ENCODE measurements at places on chromosomes 7 and 10.

DNA sequence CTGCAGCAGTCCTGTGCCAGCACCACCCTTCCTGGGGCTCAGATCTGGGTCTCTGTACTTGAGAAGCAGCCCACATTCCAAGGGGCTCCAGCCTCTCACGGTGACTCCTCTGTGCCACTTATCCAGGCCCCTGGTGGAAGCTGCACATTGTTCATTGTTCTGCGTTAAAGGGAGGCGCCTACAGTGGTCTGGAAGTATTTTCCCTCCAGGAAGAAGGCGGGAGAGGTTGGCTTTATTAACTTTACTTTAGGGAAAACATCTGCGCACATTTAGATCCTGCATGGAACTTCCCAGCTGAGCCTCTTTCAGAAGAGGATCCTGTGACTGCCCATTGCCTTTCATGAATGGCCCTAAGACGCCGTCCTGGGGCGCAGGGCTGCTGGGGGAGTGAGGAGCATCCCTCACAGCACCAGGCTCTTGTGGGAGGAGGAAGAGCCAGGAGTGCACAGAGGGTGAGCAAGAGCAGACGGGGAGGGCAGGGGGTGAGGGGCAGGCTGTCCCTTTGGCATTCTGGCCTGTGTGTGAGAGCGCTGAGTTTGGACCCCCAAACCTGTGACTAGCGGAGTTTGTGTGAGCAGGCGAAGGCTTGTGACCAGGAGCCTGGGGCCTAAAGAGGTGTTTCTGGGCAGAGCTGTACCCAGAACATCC lies 98.6 kb upstream of the BTBD16 start:
- no peak for DNase-seq

GRCh38 chr10:69846293-69846921 lies 44.7 kb downstream of the COL13A1 start:
- no peak for DNase-seq

DNA sequence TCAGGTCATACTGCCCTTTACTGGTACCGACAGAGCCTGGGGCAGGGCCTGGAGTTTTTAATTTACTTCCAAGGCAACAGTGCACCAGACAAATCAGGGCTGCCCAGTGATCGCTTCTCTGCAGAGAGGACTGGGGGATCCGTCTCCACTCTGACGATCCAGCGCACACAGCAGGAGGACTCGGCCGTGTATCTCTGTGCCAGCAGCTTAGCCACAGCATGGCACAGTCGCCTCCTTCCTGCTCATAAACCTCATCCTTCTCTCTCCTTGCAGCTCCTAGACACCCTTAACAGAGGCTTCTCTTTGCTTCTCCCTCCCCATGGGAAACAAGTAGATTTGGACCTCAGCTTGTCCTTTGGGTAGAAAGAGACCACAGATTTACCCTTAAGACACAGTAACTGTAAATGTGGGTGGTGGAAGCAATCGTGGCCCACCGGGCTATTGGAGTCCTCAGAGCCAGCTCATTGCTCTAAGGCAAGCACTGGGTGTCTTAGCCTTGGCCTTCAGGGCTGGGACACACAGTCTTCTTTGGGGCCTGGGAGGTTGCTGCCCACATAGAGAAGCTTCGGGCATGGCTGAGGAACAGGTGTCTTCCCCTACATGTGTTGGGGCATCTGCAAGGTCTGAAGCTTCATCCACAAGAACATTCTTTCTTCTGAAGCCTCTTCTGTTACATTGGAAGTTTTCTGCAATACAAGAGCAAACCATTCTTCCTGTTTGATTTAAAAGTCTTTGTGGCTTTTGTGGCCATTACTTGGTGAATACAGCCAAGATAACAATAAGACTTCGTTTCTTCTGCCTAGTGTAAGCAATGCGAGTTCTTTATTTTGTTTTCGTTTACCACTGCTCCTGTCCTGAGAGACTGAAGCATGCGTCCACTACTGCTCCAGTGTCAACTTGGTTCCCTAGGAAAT lies 95.5 kb upstream of the PRSS58 start:
- no peak for DNase-seq

GRCh38 chr10:42753126-42753506 lies 29.5 kb upstream of the BMS1 start:
- peak; percentile 28 for DNase-seq

GRCh38 chr7:45919993-45920459 lies 1.0 kb downstream of the IGFBP3 start:
- DNase-seq, result no peak

- no peak for DNase-seq
Measured at GRCh38 chr7:107971613-107972012, 31.3 kb downstream of the LAMB1 start.

DNA sequence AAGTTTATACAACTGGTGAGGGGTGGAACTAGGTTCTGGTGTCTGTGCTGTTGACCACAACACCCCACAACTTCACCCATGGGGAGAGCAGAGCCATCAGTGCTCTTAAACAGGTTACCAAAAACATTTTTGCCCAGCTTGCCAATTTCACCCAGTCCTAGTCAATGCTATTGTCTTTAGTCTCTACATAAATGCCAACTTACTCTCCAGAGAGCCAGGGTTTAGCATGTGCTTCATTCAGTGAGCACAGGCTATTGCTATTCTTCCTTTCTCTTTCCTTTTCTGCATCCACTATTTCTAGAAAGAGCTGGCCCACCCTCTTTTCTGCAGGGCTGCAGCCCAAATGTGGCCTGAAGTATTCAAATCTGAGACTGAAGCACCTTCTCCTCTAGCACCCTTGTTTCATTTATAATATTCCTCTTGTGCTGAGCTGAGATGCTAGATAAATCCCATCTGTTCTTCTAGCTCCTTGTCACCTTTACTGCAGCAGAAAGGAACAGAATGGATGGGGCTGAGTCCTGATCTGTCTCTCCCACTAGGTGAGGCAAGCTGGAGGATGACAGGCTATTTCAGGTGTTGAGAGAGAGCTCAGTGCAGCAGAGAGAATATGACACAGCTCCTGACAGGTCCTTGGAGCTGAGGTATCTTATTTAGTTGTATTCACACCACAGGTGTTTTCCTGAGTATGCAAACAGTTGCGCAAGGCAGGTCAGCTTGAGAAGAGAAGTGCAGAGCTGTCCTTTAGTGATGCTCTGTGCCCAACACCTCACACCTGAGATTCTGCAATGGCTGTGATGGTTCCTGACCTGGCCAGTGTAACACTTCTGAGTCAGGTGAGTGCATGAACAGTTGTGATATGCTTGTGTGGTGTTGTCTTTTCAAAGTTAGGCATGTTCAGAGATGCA lies 819.2 kb downstream of the CCSER2 start:
- DNase-seq, result no peak

DNA sequence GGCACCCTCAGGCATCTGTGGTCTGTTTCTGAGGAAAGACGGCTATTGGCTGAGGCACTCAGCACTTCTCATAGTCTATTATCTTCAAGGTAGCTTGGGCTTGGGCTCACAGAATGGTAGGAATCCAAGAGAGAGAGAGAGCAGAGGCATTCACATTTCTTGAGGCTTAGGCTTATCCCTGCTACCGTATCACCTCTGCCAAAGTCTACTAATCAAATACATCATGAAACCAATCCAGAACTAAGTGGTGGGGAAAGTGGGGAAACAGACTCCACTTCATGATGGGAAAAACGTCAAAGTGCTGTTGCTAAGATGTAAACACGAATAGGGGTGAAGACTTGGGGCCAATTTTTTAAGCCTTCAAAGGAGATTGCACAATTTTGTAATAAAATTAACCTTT lies 271.1 kb upstream of the SEMA3D start:
- DNase-seq, result no peak

- DNase-seq, result no peak
Measured at GRCh38 chr7:21884496-21884895, 61.2 kb downstream of the CDCA7L start.

DNA sequence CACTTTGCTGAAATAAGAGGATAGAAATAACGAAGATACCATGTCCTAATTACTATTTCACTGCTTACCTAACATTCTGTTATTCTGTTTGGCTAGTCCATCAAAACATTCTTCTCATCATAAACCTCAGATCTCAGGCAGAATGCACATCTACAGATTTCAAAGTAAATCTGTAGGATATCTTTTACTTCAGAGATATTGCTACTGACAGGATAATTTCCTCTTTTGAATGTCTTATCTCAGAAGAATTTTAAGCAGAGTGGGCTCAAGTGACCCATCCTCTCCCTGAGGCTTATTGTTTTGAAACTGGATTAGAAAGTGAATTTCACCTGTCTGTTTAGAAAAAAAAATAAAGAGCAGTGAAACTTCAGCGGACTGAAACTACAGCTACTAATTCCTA lies 83.6 kb downstream of the SEMA3C start:
- DNase-seq, result no peak

- DNase-seq, result no peak
Measured at GRCh38 chr10:112421731-112422130, 25.0 kb downstream of the ZDHHC6 start.

DNA sequence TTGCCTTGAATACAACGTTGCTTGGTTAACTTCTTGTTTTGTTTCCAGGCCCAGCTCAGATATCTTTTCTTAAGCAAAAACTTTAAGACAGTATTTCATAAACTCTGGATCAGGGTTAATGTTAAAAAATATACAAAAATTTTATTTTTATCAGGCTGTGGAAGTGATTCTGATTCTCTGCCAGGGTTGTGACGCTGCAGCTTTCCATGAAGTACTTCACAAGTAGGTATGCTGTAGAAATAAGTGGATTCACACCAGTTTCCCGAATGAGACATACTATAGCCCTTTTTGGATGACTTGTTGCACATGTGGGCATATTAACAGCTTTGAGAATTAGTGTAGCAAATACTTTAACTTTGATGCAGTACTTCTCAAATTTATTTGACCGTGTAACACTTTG lies 70.1 kb downstream of the CDK14 start:
- no peak for DNase-seq

DNA sequence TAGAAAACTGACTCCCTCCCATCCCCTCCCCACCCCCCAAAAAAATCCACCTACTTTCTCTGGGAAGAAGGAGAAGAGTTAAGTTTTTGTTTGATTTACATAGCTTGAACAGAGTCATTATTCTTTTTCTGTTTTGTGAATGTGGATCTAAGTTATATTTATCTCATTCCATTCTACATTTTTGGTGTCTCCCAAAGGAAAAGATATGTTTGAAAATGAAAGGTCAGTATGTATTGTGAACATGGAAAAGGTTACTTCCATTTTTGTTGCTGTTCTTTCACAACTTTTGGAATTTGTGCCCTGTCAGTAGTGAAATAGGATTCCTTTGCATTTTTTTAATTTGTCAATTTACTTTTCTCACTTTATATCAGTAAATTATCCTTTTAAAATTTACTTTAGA lies 547.9 kb downstream of the SUGCT start:
- no peak for DNase-seq

- DNase-seq, result no peak
Measured at GRCh38 chr10:33064706-33065105, 106.7 kb upstream of the ITGB1 start.

- DNase-seq, result no peak
Measured at GRCh38 chr7:40833888-40834234, 699.1 kb downstream of the SUGCT start.

- no peak for DNase-seq
Measured at GRCh38 chr7:12655161-12655560, 32.3 kb upstream of the ARL4A start.

GRCh38 chr7:115910541-115911164 lies 119.9 kb downstream of the TFEC start:
- DNase-seq, result peak; percentile 26

DNA sequence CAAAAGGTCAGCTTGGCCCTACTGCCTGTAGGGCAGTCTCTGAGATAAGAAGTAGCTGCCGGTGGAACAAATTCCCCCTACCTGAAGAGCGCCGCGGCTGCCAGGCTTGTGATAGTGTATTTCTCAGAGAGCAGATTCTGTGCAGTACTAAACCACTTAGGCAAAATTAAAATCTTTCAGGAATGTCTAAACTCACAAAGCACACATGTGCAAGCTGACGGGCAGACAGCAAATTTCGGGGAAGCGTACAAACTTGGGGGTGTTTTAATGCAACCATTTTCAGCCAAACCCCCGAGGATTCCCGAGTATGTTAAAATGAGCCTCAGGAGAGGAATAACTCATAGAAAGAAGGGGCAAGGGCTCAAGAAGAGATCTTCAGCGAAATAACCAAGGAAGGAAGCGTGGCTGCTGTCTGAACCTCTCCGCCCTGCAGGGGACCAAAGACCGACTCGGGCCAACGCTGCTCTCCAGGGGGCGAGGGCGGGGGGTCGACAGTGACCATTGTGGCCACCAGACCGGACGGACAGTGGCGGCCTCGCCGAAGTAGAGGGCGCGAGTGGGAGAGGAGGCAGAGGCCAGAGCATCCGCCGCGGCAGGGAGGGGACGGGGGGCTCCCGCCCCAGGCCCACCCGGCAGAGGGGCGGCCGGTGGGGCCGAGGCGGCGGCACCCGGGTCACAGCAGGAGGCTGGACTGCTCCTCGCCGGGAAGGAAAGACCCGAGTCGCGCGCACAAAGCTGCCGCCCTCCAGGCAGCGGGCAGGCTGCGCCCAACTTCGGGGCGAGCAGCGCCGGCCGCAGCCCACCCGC lies 819 bp downstream of the HYCC1 start:
- DNase-seq, result no peak

DNA sequence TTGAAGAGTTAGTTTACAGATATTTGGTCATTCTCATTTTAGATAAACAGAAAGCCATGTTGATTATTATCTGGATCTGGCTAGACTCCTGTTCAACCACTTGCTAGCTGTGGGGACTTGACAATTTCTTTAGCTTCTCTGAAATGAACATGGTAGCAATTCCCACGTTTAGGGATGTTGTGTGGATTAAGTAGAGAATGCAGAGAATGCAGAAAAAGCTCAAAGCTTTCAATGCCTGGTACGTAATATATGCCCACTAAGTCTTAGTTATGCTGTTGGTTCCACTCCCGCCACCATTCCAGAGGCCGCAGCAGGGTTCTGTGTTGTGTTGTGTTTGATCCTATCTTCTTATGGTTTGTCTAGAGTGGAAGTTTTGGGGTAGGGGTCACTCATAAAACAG lies 39.2 kb upstream of the RPA3 start:
- DNase-seq, result no peak

DNA sequence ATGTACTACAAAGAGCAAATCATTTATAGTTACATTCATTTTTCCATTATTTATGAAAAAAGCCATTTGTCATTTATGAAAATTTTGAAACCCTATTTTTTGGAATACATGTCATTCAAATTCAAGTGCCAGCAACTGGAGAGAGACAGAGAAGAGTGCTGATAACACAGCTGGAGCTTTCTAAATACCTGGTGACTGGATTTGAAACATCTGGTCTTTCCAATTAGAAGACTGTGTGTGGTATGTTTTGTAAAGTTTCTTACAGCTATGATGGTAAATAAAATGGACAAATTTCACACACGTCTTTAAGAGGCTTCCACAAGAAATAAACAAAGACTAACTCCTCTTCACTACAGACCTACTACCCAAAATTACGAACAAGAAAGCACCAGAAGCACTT lies 56.8 kb downstream of the CHCHD3 start:
- DNase-seq, result no peak

DNA sequence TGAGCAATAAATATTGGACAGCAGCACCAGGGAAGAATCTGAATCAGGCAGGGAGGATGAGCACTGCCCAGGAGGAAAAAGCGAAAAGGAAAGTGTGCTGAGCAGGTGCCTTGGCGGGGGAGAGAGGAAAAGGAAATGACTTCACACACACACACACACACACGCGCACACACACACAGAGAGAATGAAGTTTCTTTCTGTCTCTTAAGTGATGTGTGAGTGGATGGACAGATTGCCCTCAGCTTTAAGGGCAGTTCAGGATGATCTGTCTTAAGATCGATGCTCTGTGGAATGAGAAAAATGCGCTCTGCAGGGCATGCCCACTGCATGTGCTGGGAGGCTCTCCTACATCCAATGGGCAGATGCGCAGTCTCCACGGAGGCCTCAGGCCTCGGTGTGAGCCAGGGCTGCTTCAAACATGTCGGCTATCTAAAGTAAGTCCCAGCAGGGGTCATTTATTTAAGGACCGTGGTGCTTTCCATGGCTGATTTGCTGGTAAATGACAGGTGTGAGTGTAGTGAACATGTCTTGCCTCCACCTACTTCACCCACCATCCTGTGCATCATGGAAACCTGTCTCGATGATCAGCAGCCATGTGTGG lies 2.5 kb upstream of the ACBD5 start:
- DNase-seq, result no peak

Data from smooth muscle cell of the brain vasculature (primary cell).